ENCODE measurements at places on chromosomes 7 and 10.

DNA sequence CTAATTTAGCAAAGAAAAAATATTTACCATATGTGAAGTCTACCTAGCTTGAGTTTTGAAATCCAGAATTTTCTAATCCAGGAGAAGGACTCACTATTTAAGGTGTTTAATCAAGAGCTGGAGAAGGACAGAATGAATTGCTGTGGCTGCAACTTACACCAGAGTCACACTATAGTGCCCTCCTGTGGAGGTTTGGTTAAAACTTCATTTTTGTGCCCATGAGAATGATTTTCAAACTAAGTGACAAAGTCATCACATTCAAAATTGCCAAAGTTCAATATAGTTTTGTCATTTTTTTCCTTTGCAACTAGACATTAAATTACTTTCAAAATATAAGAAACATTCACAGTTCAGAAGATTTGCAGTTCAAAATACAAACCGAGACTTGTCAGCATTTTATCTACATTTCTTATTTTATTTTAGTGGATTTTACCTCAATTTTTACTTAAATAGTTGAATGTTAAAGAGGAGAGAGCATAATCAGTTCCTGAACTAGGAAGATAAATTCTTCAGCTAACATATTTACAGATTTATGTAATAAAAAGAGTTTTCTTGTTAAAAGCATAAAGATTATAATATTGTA is 70.7 kb downstream of the CABCOCO1 start:
- DNase-seq: no peak

- no peak for DNase-seq
These were observed 563.9 kb downstream of the PARD3 start for GRCh38 chr10:34251177-34251576.

- no peak for DNase-seq
These were observed 45.6 kb downstream of the ELAPOR2 start for GRCh38 chr7:87013840-87014190.

GRCh38 chr7:11642276-11642675 is 189.7 kb downstream of the THSD7A start:
- DNase-seq: no peak

DNA sequence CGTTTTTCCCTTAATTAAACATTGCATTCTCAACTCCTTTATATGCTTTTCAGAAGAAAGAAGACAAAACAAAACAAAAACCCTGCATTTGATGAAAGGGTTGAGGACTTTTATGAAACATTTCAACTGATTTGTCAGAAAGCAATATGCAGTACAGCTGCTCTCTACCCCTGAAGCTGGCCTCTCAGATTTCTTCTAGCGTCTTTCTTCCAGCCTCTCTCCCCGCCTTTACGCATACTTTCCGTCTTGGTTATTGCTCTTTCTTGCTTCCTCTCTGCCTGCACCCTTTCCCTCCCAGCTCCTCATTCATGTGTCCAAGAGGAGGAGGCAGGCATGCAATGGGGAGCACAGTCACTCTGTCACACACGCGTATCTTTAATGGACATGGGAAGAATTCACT is 91.0 kb upstream of the COL1A2 start:
- DNase-seq: no peak

- no peak for DNase-seq
These were observed 778 bp upstream of the TRIM8 start for GRCh38 chr10:102643336-102644065.

- DNase-seq: no peak
These were observed 21.8 kb downstream of the FOXL3 start for GRCh38 chr7:311796-312195.

DNA sequence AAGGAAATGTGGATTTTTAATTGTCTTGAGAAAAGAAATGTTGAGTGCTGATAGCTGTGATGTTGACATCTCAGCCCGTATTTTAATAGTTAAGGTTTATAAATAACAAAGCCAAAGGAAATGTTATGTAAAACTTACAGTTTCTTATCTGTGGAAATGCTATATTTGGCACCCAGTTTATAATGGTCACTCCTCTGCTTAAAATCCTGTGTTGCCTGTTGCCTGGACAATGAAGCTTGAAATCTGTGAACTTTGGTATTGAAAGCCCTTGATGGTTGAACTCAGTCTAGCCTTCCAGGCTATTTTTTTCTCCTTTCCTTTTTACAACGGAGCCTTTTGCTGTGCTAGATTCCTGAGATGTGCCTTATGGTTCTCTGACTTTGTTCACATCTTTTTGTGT is 46.5 kb downstream of the MCU start:
- DNase-seq: no peak

GRCh38 chr7:13560441-13560840 is 429.0 kb downstream of the ETV1 start:
- no peak for DNase-seq

DNA sequence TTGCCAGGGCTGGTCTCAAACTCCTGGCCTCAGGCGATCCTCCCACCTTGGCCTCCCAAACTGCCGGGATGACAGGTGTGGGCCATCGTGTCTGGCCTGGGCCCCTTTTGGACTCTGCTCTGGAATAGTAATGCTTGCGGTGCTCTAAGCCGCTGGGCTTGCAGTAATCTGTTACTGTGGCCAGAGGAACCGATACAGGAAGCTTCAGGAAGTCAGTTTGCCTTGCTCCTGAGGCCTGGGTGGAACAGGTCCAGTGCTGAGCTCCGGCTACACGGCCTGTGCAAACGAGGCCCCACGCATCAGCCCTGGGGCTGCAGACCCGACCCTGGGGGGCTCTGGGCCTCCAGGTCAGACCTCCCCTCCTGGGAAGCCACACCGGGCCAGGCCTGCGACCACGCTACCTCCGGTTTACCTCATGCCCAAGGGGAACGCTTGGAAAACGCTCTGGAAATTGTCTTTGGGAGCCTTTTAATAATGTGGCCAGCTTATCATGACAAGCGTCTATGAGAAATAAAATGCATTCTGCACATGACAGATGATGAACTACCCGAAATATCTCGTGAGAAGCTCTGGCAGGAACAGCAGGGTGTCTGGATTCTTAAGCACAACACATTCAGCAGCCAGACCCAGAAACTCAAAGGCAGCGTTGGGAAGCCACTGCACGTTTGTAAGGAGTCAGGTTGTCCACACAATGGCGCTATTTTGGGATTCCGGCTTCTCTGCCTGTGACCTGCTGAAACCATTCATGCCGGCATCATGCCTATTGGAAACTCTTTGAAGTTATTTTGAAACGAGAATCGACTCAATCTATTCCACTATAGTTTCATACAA is 10.1 kb upstream of the ADAP1 start:
- DNase-seq: no peak

- no peak for DNase-seq
These were observed 133.1 kb upstream of the SH2B2 start for GRCh38 chr7:102153599-102153946.

- no peak for DNase-seq
These were observed 370.6 kb downstream of the RPS24 start for GRCh38 chr10:78404296-78404695.

- DNase-seq: no peak
These were observed 204.0 kb downstream of the BAMBI start for GRCh38 chr10:28881171-28881882.

DNA sequence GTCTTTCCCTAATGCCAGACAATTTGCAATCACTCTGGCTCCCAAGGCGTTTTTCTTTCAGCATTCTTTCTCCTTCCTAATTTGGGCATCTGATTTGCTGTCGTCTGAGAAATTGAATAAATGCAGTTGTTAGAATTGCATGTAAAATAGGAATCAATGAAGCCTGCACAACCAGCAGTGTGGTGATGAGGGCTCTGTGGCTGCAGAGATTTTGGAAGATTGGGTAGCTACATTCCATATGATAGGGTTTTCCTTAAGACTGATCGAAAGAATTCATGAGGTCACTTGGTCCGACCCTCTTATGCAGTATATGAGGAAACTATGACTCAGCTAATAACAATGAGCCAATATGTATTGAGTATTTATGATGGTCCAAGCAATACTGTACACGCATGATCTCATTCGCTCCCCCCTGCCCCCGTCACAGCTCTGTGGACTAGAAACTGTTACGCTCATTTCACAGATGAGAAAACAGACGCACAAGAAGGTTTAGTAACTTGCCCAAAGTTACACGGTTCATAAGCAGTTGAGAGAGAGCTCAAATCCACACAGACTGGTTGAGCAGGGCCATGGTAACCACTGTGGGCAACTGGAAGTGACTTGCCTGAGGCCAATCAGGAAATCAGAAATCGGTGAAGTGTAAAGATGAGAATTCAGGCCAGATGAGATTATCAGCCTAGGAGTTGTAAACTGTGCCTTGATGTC is 527.2 kb downstream of the GATA3 start:
- no peak for DNase-seq

GRCh38 chr7:147859033-147859432 is 731.5 kb upstream of the C7orf33 start:
- DNase-seq: no peak

- DNase-seq: no peak
These were observed 98.2 kb downstream of the SORBS1 start for GRCh38 chr10:95462740-95463667.

DNA sequence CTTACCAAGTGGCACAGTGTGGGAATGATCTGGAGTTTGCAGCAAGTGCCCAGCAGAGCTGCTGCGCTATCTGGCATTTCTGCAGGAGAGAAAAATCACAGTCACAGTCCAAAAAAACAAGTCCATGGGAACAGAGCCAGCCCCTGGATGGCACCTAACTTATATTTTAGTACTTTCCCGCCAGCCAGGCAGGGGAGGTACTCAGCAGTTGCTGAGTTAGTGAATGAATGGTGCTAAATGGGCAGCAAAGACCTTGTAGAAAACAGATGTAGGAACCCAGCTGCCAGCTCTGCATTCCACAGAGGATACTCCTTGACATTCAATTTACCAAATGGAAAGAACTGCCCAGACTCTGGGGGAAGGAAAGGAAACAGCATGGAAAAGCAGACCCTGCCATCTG is 54.5 kb downstream of the GSDME start:
- DNase-seq: no peak

GRCh38 chr10:68271196-68271882 is 39.4 kb upstream of the ATOH7 start:
- no peak for DNase-seq

GRCh38 chr7:69678494-69679187 is 80.4 kb downstream of the AUTS2 start:
- DNase-seq: no peak

GRCh38 chr7:55509322-55509721 is 63.0 kb downstream of the VOPP1 start:
- no peak for DNase-seq

DNA sequence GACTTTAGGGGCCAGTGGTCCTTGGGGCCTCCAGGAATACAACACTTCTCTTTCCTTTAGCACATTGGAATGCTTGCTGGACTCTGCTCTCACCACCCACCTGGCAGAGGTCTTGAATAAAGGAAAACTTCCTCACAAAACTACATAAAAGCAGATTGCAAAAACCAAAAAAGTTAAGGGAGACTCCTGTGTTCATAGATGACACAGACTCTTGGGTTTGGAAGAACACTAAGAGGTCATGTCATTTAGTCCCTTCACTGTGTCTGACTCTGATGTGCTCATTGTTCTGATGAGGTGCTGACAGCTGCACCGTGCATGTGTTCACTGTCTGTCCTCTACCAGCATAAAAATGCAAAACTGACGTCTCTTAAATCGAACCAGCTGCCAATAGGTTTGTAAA is 11.4 kb downstream of the BLNK start:
- no peak for DNase-seq

DNA sequence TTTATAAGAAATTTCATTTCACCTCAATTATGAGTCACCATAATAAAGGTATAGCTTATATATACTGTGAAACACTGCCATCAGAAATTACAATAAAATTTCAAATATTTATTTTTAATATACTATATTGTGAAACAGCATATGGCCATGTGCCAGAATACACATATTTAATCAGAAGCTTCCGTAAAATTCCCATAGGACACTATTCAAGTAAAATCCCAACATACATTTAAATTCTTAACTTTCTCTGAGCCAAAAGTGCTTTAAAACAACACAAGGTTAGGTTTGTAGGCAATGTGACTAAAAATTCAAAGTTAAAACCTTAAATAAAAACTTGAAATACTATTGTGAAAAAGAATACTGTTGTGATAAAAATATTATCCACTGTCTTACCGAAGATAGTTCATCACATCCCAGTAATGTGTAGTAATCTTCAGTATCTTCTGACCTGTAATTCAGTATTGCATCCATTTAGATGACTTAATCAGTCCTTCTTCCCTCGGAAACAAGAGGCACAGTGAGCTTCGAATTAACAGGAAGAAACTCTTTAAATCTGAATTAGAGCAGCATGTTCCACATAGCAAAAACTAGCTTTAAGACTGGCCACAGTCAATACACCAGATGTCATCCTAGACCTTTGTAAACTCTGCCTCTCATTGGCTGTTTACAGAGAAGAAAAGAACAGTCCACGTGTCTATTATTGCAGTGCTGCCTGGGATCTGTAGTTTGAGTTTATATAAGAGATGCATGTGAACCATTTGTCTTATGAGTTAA is at the start of gene DNAJC12:
Gene DNAJC12, minus strand, starts transcription at position 648 of the 774 bp plus-strand sequence. Its CDS starts 177 bp downstream, at position 471.
- no peak for DNase-seq

DNA sequence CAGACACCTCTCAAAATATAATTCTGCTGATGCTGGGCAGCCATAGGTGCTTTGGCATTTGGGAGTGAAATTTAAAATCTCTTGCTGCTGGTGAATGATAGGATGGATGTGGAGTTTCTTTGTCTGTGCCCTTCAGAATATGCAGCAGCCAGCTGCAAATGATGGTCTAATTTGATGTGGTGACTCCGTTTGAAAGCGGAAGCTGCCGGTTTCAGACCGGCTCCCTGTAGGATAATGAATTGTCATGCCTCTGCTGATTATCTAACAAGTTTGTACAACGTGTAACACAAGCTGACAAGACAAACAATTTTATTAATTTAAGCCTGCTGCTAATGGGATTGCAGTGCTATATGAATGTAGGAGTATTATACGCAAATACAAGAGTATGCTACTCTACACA is 103.5 kb downstream of the SND1 start:
- no peak for DNase-seq

DNA sequence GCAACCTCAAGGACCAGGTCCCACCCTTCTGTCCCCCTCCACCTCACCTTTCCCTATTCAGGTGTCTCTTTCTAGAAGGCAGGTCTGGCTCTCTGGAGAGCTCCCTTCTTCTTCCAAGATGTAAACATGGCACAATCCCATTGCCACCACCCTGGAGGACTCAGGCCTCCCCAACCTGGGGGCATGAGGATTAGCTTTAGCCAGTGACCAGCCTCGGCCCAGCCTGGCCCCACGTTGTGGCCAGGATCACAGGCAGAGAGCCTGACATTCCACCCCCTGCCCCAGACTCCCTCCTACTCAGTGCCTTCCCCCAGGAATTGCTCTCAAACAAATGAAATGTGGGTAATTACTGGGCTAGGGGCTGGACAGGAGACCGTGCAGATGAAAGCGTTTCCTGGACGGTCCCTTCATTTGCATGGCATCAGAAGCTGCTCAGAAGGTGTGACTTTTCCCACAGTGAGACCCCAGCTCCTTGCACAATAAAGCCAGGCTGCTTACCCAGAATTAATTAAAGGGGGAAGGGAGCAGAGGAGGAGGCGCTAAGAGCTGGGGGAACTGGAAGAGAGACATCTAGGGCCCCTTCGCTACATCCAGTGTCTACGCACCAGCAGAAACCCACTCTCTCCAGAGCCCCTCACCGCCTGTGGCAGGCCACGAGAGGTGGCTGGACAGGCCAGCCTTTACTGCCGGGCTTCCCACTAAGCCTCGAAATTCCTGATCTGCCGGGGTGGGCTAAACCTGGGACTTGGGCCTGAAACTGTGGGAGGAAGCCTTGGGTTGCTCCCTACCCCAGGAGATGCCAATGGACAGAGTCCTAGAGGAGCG is 7.7 kb downstream of the FGF8 start:
- DNase-seq: no peak

GRCh38 chr10:73935895-73936294 is 25.0 kb downstream of the PLAU start:
- DNase-seq: no peak

Data from stimulated activated CD4-positive, alpha-beta T cell treated with anti-CD3 and anti-CD28 coated beads, TNF-alpha, amount 100 ng/mL, for 24 hours (primary cell).